ENCODE measurements at places on chromosomes 4 and X.
A peak's percentile ranks its signal among the peaks of the same experiment; 100 is the strongest.

DNA sequence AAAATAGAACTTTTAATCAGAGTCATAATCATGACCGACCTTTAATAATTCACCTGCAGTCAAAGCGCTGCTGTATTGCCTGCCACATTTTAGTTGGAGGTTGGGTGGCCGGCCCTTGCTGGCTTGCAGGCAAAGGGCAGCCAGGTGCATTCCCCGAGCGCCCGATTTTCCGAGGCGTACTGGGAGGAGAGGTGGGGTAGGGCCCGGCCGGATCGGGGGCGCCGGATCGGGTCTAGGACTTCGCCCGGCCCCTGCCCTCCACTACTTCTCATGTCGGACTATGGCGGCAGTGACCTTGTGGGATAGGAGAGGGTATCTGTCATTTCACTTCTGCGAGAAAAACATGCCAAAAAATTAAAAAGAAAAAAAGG lies 2.5 kb upstream of the RS1 start:
- DNase-seq, result peak; percentile 35

- DNase-seq, result no peak
These were observed 19.1 kb downstream of the GSX2 start for GRCh38 chr4:54118850-54119589.

- no peak for DNase-seq
These were observed 200.0 kb upstream of the LDB2 start for GRCh38 chr4:17098401-17098800.

GRCh38 chr4:38610521-38610920 lies 53.5 kb upstream of the KLF3 start:
- DNase-seq, result no peak

DNA sequence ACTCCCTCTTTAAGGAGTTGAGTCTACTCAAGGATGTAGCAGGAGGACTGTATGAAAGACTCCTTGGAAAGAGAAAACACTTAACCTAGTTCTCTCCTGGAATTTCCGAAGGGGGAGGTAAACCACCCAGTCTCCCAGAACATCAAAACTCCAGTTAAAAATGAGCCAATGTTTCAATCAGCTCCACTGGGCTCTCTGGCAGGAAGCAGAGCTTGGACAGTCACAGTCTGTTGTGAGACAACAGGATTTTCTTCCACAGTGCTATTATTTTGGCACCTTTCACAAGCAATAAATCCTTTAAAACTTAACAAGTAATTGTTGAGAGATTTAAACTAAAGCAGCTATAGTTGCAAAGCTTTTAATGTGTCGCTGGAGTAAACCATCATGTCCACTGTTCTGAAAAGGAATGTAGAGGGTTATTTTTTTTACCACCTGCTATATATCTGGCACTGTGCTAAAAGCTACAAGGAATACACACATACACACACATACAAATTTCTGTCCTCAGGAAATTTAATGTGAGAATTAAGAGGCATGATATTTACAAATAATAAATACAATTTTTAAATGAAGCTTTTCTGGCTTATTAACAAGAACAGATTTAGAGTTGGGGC lies 229.2 kb upstream of the INTU start:
- peak; percentile 57 for DNase-seq

- no peak for DNase-seq
These were observed 485 bp downstream of the AADAT start for GRCh38 chr4:170089274-170089667.

DNA sequence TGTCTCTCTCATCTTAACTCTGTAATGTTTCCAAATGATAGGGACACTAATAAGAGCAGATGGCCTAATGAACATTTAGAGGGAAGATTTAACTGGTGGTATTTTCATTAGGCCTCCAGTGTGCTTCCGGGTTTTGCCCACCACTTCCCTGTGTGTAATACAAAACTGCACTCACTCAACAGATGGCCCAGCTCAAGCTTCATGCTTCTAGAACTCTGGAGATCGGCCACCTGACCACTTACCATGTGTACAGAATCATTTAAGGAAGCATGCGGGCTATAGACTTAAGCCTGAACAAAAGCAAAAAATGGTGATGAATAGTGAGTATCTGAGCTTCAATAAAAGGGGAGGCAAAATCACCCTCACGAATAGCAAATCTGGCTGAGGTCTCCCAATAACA lies 89.3 kb downstream of the SH2D1A start:
- peak; percentile 20 for DNase-seq

GRCh38 chr4:142528433-142528832 lies 317.7 kb downstream of the INPP4B start:
- no peak for DNase-seq

DNA sequence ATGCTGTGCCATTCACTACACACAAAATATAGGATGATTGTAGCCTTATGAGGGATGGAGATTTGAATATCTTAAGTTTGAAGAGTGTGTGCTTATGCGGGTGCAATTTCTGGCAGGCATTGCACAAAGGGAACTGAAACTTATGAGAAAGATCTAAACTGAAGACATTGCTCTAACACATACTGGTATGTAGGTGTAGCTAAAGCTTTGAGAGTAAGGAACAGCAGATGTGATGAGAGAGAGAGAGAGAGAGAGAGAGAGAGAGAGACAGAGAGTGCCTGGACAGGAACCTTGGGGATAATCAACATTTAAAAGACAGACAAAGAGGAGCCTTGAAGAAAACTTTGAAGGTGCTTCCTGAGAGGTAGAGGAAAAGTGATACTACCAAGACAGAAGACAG lies 379.7 kb downstream of the SPRY1 start:
- DNase-seq, result no peak

All from NCI-H446 treated with DMSO at 0.1 percent for 48 hours (cell line).